ENCODE measurements at places on chromosomes 3 and 15.
A peak's percentile ranks its signal among the peaks of the same experiment; 100 is the strongest.

DNA sequence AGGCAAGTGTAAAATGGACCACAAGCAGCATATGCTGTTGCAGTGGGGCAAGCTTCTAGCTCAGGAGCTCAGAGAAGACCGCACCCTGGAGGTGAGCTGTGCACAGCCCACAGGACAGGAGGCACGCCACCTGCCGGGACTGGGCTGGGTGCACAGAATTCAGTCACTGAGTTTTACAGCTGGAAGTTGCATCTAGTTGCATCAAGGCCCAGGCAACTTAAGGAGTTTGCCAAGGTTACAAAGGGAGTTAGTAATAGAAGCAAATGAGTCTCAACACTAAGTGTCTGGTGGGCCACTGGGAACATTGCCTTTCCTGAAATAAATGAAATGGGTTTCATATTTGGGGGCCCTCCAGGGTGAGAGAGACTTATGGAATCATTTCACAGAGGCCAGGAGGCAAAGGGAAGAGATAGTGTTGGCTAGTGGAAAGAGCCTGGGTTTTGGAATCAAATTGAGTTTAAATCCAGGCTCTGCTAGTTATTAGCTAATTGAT is 36.0 kb upstream of the TIMP4 start:
- DNase-seq: peak; percentile 68

DNA sequence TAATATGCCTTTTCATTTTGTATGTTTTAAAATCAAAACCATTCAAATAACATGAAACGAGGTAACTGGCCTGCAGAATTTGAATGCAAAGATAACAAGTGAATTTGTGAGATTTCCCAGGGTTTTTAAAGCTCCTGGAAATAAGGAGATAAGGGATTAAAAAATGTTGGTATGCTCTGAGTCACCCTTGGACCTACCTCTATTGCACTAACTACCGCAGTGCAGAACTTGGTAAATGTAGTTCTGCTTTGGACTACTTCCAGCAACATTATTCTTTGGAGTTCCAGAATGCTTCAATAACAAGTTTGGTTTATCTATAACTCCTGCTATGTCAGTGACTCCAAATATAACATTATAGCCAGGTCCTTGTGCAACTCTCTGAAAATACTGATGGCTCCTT is 201.7 kb downstream of the GAP43 start:
- DNase-seq: peak; percentile 46

- DNase-seq: no peak
Measured at GRCh38 chr3:129507181-129507831, 21.1 kb upstream of the RHO start.

- no peak for DNase-seq
Measured at GRCh38 chr15:93700051-93700450, 531.3 kb upstream of the MCTP2 start.

GRCh38 chr15:57541805-57542504 is 49.7 kb upstream of the MYZAP start:
- peak; percentile 78 for DNase-seq

DNA sequence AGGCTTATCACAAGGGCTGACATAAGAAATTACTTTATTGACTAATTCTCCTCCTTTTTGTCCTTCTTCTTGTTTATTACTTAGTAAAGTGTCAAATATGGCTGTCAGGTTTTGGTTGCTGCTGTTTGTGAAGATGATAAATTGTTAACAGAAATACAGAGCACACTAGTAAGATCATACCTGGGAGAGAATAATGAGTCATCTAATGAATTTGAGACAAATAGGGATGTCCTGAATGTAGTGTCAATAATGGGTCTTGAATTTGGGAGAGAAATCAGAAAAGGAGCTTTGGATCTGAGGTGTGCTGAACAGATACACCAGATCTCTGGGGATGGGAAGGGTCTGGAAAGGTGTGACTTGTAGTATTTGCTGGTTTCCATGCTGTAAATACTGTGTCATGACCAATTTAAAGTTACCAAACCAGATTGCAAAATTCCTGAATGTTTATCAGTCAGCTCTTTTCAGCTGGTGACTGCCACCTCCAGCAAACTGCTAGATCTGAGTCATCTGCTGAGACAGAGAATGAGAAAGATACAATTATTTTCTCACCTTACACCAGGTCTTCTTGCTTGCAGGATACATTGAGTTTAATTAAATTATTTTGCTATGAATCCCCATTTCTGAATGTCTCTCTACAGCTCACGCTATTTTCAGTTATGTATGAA is 76.7 kb upstream of the SATB1 start:
- DNase-seq: peak; percentile 90

DNA sequence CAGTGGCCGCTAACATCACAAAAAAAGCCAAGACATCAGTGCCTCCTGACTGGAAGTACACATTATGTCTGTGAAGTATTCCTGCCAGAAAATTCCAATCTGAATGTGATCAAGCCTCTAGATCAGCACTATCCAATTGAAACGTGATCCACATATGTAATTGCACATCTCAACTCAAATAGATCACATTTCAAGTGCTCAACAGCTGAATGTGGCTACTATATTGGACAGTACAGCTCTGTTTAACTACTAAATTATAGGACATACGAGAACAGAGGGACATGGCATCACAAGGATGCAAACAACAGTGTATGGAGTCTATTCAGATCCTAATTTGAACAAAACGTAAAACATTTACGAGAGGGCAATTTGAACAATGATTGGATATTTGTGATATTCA is 542 bp upstream of the UBAP1L start:
- no peak for DNase-seq

DNA sequence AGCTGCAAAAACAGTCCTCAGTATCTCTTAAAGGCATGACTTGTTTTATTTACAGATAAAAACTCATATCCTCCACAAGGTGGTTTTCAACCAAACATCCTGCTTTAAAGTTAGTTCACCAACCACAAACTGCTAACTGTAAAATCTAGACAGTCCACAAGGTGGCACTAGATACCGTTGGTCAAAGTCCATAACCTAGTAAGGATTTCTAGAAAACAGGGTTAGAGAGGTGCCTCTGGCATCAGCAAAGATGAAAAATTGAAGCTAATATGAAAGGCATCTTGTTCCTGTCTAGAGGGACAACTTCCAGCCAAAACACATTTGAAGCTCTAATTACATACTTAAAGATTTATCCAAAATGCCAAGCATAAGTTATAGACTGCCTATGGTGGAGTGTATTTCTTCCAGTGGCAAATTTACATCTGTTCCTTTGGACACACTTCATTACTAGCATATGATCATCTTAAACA is 56.0 kb downstream of the ZMAT3 start:
- peak; percentile 79 for DNase-seq

DNA sequence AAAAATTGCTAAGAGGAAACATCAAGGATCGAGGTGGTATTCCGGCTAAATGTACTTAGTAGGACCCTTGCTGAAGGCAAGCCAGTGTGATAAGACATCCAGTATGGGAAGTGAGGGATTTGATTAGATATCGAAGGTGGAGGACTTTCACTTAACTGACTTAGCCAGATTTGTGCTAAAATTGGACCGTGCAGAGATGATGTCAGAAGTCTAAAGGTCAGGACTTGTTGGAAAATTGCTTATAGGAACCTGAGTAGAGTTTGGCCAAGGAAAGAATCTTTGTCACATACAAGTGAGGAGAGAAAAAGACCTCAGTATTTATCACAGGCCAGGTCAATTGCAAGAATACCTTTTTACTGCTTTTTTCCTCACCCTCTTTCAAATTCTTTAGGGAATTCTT is 30.9 kb upstream of the PYDC2 start:
- DNase-seq: no peak

- no peak for DNase-seq
Measured at GRCh38 chr3:108820586-108820985, 2.0 kb upstream of the TRAT1 start.

DNA sequence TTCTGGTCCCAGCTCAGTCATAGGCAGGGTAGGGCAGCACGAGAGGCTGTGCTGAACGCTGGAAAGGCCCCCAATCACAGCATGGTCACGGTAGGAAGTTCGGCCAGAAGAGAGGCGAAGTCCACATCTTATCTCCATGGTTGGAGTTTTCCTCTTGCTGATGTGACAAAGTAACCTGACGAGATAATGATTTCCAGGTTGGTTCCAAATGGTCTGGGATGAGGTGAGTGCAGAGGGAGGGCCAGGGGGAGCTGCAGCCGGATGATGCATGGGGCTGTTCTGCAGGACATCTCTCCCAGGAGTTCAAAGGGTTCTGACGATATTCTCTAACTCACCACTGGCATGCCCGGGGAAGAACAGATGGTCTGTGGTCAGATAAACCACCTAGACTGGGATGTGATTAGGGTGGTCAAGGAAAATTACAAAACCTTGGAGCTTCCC is 83.2 kb upstream of the WNT5A start:
- no peak for DNase-seq

- peak; percentile 80 for DNase-seq
Measured at GRCh38 chr3:632571-633170, 436.1 kb downstream of the CHL1 start.

GRCh38 chr15:85116925-85117646 is 135.4 kb downstream of the PDE8A start:
- DNase-seq: no peak

DNA sequence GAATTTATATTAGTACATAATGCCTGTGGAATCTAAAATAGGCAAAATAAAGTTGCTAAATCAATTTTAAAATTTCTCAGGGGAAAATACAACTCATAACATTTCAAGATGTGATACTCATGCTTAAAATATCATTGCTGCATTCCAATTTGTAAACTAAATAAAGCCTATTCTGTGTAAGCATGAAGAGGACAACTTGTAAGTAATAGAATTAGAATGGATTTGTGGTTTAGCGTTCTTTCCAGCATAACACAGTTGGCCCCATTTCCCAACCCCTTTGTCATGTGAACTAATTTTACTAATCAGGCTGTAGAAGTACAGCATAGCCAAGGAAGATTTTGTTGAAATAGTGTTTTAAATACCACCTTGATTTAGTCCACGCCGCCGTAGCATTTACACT is 437.2 kb downstream of the SI start:
- no peak for DNase-seq

- no peak for DNase-seq
Measured at GRCh38 chr3:50515565-50516439, 12.4 kb upstream of the CACNA2D2 start.

- no peak for DNase-seq
Measured at GRCh38 chr15:74610302-74610951, 5.2 kb upstream of the CLK3 start.

GRCh38 chr3:159252274-159252673 is 450.4 kb downstream of the MFSD1 start:
- no peak for DNase-seq

DNA sequence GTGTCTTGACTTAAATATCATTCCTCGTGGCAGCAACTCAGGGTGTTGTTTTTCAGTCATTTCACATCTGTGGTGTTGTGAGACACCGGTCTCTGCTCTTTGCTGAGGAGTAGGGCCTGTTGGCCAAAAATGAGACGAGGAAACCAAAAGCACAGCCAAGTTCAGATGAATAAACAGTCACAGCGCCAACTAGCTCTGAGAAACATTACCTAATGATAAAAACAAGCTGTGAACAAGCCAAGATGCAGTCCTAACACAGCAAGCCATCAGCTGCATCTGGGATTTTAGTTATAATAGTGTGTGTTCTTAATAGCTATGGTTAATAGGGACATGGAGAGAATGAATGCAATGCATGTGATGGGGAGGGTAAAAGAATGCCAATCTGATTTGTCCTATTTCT is 843.4 kb upstream of the DPPA4 start:
- no peak for DNase-seq

DNA sequence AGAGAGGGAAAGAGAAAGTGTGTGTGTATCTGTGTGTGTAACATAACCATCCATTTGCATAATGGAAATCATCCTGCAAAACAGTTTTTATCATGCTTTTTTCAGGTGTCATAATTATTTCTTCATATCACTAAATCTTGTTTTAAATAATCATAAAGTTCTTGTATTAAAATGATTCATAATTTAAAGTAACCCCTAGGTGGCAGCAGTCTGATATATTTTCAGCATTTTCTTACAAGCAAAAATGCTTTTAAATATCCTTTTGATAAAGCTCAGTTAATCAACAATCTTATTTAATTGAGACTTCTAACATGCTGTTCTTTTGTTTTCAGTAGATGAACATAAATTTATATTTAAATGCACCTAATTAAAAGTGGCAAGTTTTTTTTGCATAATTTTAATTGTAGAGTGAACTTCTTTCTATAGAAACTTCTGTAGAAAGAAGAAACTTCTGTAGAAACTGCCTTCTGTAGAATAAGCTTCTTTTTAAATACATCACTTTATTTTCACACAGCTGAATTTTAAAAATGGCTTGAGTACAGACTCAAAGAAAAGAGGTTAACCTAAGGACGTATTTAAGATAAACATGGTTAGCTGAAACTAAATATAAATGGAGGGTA is 72.5 kb downstream of the OPA1 start:
- peak; percentile 60 for DNase-seq

GRCh38 chr15:50888054-50888453 is 20.4 kb upstream of the AP4E1 start:
- DNase-seq: no peak

DNA sequence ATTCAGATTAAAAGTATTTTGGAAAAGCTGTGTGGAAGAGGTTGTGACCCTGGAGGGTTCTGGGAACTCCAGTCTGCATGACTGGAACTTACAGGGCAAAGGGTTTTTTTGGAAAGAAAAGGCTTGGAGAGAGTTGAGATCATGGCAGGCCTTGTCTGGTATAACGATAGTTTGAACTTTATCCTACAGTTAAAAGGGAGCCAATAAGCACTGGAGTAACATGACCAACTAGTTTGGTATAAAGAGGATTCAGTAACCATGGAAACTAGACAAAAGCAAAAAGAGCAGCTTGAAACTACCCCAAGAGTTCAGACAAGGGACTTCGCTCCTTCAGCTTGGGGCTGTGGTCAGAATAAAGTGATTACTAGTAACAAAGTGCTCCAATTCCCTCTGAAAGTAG is 151.2 kb upstream of the TMCO5A start:
- no peak for DNase-seq

GRCh38 chr15:41096178-41096577 is 19.9 kb downstream of the INO80 start:
- DNase-seq: no peak

- no peak for DNase-seq
Measured at GRCh38 chr3:81983382-81983781, 221.9 kb upstream of the GBE1 start.

GRCh38 chr3:32102289-32102688 is 4.1 kb upstream of the GPD1L start:
- DNase-seq: no peak

- no peak for DNase-seq
Measured at GRCh38 chr15:39851500-39852092, 68.5 kb downstream of the GPR176 start.

- no peak for DNase-seq
Measured at GRCh38 chr3:58039601-58040000, 31.4 kb downstream of the FLNB start.

GRCh38 chr3:45981346-45982074 is 14.1 kb downstream of the FYCO1 start:
- DNase-seq: no peak

- no peak for DNase-seq
Measured at GRCh38 chr3:136676009-136676408, 76.2 kb downstream of the STAG1 start.
